ENCODE measurements at places on chromosomes 11 and 22.

GRCh38 chr11:2151500-2152257 lies 9.3 kb downstream of the INS start:
- H3K27ac ChIP-seq, result no peak overlapping the region
- peak; percentile 74 for DNase-seq
- H3K4me1 ChIP-seq, result peaks cover 2% of the 10 kb centered on the region
- no peak overlapping the region for H3K4me3 ChIP-seq
- H3K36me3 ChIP-seq, result no peaks in the 10 kb centered on the region

DNA sequence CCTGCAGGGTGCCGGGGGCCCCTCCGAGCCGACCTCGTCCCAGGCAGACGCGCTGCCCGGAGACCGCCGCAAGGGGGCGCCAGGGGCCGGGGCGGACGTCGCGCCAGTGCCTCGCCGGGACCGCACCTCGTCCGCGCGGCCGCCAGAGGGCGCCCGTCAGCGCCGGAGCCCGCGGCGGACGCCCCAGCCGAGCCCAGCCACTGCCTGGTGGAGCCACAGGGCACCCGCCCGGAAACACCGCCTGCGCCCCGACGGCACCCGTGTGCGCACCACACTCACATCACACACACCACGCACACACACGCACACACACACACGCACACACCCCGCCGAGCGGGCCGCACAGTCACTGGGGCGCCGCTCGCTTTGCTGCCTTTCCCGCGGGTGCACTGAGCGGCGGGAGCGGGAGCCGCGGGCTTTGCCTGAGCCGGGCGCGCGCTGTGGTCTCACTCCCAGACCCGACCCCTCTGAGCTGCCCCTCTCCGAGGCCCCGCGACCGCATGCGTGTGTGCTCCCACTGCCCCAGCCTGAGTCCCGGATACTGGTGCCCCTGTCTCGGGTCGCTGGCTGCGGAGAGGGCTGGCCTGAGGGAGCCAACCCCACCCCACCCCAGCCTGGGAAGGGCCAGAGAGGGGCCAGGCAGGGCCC lies 449.3 kb downstream of the OPCML start:
- H3K27me3 ChIP-seq, result peaks cover 69% of the 10 kb centered on the region
- no peaks in the 10 kb centered on the region for H3K4me1 ChIP-seq
- H3K36me3 ChIP-seq, result no peaks in the 10 kb centered on the region
- H3K4me3 ChIP-seq, result peak overlapping the region; percentile 69
- peak; percentile 90 for DNase-seq

- peak overlapping the region; percentile 99 for H3K27ac ChIP-seq
- H3K36me3 ChIP-seq, result peaks cover 33% of the 10 kb centered on the region
- no peak for DNase-seq
These were observed 59.0 kb downstream of the MYH9 start for GRCh38 chr22:36328635-36329253.

- H3K27ac ChIP-seq, result peak overlapping the region; percentile 95
- H3K27me3 ChIP-seq, result peaks cover 9% of the 10 kb centered on the region
- peaks cover 10% of the 10 kb centered on the region for H3K4me1 ChIP-seq
- peak; percentile 60 for DNase-seq
These were observed 606 bp downstream of the RASSF7 start for GRCh38 chr11:561148-562003.

- H3K4me1 ChIP-seq, result peaks cover 35% of the 10 kb centered on the region
- DNase-seq, result no peak
- no peak overlapping the region for H3K4me3 ChIP-seq
These were observed 90.8 kb upstream of the APOA1 start for GRCh38 chr11:116928102-116928777.

DNA sequence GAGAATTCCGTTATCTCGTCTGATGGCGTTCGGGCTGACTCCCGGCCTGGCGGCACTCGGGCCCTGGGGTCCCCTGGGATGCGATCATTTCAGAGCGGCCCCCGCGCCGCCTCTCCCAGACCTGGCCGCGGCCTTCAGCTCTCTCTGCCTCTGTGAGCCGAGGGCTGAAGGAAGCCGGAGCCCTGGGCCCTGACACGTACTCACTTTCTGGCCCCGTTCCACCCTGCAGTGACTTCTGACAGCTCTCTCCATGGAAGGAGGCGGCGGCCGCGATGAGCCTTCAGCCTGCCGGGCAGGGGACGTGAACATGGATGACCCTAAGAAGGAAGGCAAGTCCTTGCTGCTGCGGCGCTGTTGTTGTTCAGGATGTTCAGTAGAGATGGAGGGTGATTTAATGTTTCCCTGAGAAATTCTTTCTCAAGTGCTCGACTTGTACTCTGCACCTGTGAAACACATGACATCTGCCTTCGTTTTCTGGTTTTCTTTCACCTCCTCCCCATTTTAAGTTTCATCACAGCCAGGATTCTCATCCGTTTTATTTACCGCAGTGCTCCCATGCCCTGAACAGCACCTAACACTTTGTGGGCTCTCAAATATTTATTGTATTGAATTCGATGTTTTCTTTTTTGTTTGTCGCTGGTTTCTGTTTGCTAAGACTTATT lies 612 bp downstream of the GTSE1 start:
- H3K4me3 ChIP-seq, result peak overlapping the region; percentile 91
- H3K36me3 ChIP-seq, result peaks cover 15% of the 10 kb centered on the region
- DNase-seq, result no peak
- peaks cover 21% of the 10 kb centered on the region for H3K4me1 ChIP-seq
- peak overlapping the region; percentile 76 for H3K27ac ChIP-seq
- H3K27me3 ChIP-seq, result no peaks in the 10 kb centered on the region

DNA sequence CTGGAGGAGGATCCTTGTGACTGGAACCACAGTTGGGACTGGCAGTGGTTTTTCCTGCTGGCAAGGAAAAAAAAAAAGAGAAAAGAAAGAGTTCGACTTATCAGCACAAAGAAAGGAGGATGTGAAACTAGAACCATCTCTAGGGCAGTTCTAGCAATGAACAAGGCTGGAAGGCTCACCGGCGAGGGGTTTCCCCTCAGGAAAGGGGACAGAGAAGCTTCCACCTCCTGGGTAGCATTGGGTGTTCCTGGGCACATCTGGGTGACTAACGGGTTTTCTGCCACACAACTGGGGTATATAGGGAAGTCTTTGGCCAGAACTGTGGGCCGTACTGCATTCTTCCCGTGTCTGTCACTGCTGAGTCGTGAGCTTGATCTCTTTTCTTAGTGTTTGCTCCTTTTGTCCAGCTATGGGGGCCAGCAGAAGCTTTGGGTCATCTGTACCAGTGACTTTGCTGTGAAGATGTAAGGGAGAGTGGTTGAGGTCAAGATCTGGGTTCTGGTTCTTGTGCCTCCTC lies 109.4 kb upstream of the OR4B1 start:
- peak overlapping the region; percentile 63 for H3K27ac ChIP-seq
- no peaks in the 10 kb centered on the region for H3K36me3 ChIP-seq
- H3K4me3 ChIP-seq, result no peak overlapping the region
- DNase-seq, result no peak
- H3K27me3 ChIP-seq, result no peaks in the 10 kb centered on the region

GRCh38 chr22:27240298-27241075 lies 561.1 kb downstream of the MN1 start:
- no peaks in the 10 kb centered on the region for H3K36me3 ChIP-seq
- no peak overlapping the region for H3K4me3 ChIP-seq
- H3K27ac ChIP-seq, result no peak overlapping the region
- peaks cover 13% of the 10 kb centered on the region for H3K4me1 ChIP-seq

DNA sequence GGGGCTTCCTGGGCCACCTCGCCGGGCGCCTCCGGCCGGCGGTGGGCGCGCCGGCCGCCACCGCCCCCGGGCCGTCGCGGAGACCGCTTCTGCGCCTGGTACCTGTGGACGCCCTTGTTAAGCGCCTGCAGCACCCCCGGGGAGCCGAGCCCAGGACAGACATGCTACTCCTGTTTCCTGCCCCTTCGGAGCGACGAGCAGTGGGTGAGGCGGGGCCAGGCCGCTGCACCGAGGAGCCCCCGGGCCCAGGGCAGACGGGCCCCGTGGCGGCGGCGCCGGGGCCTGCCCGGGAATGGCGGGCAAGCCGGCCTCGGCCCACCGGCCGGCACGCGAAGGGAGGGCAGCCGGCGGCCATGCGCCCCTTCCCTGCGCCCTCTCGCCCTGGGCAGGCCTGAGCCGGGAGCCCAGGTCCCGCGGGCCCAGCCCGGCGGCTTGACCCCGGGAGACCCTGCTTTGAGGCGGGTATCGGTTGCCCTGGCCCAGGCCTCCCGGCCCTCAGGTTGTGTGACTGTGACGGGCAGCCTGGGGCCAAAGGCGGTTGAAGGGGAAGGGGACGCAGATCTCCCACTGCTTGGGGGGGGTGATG lies 789 bp upstream of the KDM2A start:
- no peak overlapping the region for H3K27ac ChIP-seq
- no peaks in the 10 kb centered on the region for H3K27me3 ChIP-seq
- no peak for DNase-seq

- DNase-seq, result no peak
- no peaks in the 10 kb centered on the region for H3K36me3 ChIP-seq
- peak overlapping the region; percentile 59 for H3K4me3 ChIP-seq
- peaks cover 5% of the 10 kb centered on the region for H3K27me3 ChIP-seq
- no peaks in the 10 kb centered on the region for H3K4me1 ChIP-seq
These were observed 8.2 kb downstream of the PTH start for GRCh38 chr11:13487661-13488030.

- H3K27ac ChIP-seq, result peak overlapping the region; percentile 91
- H3K4me1 ChIP-seq, result peaks cover 7% of the 10 kb centered on the region
- no peak for DNase-seq
- H3K36me3 ChIP-seq, result no peaks in the 10 kb centered on the region
- peaks cover 3% of the 10 kb centered on the region for H3K27me3 ChIP-seq
- no peak overlapping the region for H3K4me3 ChIP-seq
These were observed 19.7 kb upstream of the KAT5 start for GRCh38 chr11:65692367-65692766.

- H3K27ac ChIP-seq, result no peak overlapping the region
- H3K4me3 ChIP-seq, result no peak overlapping the region
- peaks cover 4% of the 10 kb centered on the region for H3K4me1 ChIP-seq
- H3K36me3 ChIP-seq, result peaks cover 8% of the 10 kb centered on the region
These were observed 52.3 kb downstream of the ST14 start for GRCh38 chr11:130211781-130212401.

DNA sequence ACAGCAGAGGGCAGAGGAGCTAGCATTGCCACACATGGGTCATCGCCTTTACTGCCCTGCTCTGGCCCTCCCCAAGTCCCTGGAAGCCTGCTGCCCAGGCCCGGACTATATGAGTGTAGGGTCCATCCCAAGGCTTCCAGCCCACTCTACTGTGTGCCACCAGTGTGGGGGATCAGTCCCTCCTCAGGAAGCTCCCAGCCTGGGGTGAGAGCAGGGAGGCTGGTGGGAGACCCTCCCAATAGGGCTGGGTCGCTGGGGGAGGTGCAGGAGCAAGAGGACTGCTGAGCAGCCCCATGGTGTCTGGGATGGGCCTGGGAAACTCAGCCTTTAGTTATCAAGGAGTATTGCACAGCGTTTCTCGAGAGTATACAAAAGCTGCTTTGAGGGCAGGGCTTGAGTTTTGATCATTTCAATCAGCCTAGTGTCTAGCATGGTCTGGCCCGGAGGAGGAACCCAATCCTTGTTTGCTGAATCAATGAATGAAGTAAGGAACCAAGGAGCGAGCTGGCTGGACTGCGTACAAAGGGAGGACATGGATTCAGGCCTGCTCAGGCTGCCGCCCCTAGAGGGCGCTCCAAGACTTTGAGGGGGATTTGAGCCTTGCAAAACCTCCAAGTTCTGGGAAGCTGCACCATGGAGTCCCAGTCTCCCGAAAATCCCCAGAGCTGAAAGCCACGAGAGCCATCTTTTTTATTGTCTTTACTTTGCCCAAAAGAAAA lies 89.0 kb upstream of the PARVA start:
- H3K27me3 ChIP-seq, result peaks cover 6% of the 10 kb centered on the region
- no peak overlapping the region for H3K4me3 ChIP-seq
- peak; percentile 84 for DNase-seq
- H3K27ac ChIP-seq, result peak overlapping the region; percentile 34

- peaks cover 2% of the 10 kb centered on the region for H3K36me3 ChIP-seq
- H3K27ac ChIP-seq, result no peak overlapping the region
- H3K4me3 ChIP-seq, result no peak overlapping the region
These were observed 952 bp upstream of the CATSPERZ start for GRCh38 chr11:64298966-64299846.

- peaks cover 62% of the 10 kb centered on the region for H3K27me3 ChIP-seq
- H3K4me1 ChIP-seq, result peaks cover 18% of the 10 kb centered on the region
- peaks cover 6% of the 10 kb centered on the region for H3K36me3 ChIP-seq
- H3K4me3 ChIP-seq, result no peak overlapping the region
- no peak overlapping the region for H3K27ac ChIP-seq
These were observed 4.0 kb downstream of the B3GNT6 start for GRCh38 chr11:77038029-77038824.

Measured in progenitor cell of endocrine pancreas (in vitro differentiated cells).